ENCODE measurements at places on chromosomes 11 and 22.

- no peak for DNase-seq
Measured at GRCh38 chr11:62974848-62975522, 9.8 kb downstream of the SLC22A6 start.

DNA sequence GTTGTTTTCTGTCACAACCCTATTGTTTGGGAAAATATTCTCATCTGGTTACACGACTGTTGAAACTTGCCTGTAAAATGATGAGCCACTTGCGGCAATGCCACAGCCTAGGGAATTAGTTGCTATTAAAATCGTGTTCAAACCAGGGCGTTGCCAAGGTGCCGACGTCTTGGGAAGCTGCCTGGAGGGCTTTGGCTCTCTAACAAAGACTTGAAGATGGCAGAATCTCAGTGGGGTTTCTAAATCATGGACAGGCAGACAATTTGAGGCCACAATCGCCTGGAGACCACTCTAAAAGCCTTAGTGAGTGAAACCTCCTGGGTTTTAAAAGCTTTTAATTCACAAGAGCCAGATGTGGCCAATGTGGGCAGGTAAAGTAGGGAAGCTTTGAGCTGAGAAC, 117.2 kb upstream of the BMAL1 start:
- DNase-seq: no peak

GRCh38 chr22:19292458-19293230, 1.1 kb upstream of the CLTCL1 start:
- no peak for DNase-seq

DNA sequence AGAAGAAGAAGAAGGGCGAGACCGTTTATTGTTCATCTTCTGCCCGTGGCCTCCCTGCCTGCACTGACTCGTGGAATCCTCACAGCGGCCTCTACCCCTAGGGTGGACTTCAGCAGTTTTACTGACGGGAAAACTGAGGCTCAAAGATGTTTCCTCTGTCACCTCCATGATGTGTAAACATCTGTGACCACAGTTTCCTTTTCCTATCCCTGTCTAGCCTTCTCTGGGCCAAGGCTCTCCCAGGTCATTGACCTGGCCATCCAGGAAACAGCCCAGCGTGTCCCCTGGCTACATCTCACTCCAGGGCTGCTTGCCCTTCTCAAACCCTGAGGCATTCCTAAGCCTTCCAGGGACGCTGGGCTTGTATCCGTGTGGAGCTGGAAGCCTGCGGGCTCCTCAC, 49.0 kb upstream of the GCAT start:
- no peak for DNase-seq

DNA sequence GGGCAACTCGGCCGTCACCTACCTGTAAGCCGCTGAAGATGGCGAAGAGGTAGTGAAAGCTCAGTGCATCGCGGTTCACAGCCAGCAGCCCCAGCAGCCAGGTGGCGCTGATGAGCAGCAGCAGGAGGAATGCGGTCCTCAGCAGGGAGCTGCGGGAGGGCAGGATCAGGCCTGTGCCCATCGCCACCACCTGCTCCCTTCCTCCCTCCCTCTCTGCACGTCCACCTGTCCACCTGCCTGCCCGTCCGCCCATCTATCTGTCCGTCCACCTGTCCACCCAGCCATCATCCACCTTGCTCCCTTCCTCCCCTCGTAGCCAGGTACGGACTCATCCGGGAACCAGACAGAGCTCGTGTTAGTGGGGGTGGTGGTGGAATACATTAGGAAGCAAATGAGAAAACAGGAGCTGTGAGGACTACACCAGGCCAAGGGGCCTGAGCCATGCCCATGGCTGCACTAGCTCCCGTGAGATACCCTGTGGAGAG, 32.2 kb downstream of the TRMU start:
- peak; percentile 18 for DNase-seq

DNA sequence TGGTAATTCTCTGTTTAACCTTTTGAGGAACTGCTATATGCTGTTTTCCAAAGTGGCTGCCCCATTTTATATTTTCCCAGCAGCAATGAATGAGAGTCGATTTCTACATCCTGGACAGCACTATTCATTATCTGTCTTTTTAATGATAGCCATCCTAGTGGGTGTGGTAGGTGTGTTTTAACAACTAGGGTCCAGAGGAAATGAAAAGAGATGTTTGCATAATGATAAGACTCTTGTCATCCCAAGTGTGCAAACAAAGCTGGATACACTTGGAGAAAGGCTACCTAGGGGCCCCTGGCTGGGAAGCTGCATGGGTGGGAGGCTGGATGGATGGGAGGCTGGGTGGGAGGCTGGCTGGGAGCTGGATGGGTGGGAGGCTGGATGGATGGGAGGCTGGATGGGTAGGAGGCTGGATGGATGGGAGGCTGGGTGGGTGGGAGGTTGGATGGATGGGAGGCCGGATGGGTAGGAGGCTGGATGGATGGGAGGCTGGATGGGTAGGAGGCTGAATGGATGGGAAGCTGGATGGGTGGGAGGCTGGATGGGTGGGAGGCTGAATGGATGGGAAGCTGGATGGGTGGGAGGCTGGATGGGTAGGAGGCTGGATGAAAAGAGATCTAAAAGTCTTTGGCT, 158.0 kb downstream of the DSCAML1 start:
- no peak for DNase-seq

GRCh38 chr11:66428933-66429332, 8.1 kb downstream of the NPAS4 start:
- DNase-seq: no peak

DNA sequence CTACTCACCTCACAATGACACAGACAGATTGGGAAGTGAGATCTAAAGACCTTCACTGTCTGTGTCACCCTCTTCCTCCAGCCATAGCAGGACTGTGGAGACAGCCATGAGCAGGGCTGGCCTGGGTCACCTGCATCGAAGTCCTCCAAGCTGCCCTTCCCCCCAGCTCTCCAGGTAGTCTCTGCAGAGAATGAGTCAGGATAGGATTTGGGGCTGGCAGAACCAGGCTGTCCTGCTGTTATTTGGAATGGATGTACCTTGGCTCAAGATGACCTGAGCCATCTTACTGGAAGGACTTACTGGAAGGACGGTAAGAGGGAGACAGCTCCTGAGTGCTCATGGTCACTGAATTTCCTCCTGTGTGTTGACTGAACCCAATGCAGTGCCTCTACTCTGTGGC, 29.2 kb downstream of the GGTLC2 start:
- no peak for DNase-seq

DNA sequence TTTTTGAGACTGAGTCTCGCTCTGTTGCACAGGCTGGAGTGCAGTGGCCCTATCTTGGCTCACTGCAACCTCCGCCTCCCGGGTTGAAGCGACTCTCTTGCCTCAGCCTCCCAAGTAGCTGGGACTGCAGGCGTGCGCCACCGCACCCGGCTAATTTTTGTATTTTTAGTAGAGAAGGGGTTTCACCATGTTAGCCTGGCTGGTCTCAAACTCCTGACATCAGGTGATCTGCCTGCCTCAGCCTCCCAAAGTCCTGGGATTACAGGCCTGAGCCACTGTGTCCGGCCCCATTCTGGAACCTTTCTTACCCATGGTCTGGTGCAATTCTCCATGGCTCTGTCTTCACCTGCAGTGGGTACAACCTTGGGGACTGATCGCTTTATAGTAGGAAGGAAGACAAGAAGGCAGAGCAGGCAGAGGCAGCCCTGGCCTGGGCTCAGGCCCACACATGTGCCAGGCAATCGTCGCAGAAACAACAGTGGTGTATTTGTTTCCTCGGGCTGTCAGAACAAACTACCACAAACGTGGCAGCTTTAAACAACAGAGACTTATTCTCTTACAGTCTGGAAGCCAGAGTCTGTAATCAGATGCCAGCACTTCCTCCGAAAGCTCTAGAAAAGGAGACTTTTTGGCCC, 4.0 kb upstream of the PTGDR2 start:
- DNase-seq: no peak

DNA sequence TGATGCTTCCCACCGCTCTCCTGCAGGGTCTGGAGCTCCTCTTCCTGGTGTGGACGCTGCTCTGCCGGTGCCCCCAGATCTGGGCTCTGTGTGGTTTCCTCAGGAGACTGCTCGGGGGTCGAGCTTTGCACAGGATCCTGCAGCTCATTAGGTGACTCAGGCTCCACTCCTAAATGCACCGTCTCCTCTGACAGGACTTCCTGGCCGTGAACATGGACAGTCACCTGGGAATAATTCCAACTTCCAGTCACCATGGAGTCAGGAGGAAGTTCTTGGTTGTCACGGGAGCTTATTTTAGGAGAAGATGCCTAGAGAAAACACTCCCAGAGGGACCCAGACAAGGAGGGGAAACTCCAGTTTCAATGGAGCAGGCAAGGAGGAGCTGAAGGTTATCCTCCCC, 11.9 kb downstream of the ZNF202 start:
- no peak for DNase-seq

DNA sequence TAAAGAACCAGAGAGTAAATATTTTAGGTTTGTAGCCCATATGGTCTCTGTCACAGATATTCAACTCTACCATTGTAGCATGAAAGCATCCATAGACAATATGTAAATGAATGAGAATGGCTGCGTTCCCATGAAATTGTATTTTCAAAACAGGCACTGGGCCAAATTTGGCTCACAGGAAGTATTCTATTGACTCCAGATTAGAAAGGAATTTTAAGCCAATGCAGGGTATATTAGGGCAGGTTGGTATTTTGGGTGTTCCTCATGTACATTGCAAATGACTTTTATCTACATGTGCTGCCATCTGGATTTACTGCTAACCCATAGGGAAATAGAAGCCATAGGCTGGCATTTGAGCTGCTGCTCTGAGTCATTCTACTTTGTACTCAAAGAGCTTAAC, 35.1 kb upstream of the PDGFD start:
- no peak for DNase-seq

- DNase-seq: no peak
Measured at GRCh38 chr11:23502826-23503225, 642.6 kb upstream of the CCDC179 start.

DNA sequence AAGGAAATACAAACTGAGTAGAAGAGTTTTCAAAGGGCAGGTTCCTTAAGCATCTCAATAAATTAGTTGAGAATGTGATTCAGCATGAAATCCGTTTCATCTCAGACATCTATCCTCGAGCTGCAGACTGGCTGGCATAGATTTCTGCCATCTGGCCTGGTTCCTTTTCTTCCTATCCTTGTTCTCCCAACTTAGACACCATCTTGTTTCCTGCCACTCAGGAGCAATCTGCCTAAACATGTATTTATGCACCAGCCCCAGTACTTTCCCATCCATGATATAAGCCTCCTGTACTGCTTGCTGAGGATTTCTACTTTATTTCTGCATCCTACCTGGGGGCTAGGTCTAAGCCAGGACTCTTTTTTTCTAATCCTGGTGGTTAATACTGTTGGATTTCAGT, 359.1 kb upstream of the C11orf87 start:
- no peak for DNase-seq

GRCh38 chr22:48664586-48664985, 1163.1 kb downstream of the BRD1 start:
- no peak for DNase-seq

DNA sequence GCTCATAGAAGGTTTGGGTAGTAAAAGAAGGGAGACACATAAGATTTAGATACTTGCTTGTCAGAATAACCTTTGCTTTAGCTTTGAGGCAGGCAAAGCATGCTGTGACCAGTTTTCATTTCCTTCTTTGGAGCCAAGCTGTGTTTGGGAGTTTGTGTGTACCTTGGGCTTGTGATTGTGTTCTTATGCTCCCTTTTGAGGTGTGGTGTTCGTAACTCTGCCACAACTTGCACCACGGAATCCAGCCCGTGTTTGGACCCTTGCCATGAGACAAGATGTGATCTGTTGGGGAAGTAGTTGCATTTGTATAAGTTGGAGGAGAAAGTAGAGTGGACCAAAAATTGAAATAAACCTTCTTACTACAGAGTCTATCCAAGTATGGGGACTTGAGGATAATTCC, 34.0 kb downstream of the BMAL1 start:
- DNase-seq: no peak

DNA sequence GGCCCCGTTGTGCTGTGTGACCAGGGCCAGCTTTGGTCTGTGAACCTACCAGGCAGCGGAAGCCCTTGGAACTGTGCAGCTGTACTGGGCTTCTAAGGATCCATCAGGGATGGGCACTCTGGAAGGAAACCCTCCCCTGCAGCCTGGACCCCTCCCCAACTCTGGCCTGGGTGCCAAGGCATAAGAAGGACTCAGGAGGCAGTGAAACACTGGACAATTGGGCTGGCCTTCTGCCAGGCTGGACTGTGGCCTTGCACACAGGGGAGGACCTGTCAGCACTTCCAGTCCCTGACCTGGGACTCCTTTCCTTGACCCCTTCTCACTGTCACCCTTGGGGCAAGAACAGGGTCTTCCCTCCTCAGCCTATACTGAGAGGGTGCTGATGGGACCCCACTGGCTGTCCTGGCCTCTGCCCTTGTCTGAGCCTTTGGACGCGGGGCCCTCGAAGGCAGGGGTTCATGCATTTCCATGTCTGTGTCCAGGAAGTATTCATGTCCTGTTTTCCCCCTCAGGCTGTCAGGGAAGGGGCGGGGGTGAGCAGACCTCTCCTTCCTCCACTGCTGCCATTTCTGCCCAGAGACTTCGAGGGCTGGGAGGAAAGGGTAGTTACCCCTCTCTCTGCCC, 39.6 kb downstream of the PDE2A start:
- no peak for DNase-seq

DNA sequence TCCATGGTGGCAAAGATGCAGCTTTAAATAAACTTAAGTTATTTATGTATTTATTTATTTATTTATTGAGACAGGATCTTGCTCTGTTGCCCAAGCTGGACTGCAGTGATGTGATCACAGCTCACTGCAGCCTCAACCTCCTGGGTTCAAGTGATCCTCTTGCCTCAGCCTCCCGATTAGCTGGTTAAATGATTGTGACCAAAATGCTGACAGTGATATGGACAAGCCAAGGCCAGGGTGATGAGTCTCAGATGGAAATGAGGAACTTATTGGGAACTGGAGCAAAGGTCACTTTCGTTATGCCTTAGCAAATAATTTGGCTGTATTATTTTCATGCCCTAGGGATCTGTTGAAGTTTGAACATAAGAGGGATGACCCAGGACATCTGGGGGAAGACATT, 9.3 kb upstream of the LRP5 start:
- DNase-seq: no peak

DNA sequence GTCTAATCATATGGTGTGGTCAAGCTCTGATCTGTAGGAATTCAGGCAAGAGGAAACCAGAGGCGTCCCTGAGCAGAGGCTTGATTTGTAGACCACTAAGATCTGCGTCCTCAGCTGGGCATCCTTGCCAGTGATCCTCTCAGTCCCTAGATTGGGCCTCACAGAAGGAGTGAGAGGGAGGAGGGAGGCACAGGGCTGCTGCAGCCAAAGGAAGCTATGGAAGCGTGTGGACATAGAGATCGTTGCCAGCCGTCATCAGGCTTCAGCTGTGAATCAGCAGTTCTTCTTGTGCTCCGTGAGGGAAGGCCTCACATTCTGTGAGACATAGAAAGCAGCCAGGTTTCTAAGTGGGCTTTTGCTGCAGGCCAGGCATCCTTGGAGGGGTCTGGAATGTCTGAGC, 254.6 kb upstream of the KIRREL3 start:
- no peak for DNase-seq

- no peak for DNase-seq
Measured at GRCh38 chr11:125305345-125305744, 140.8 kb downstream of the PKNOX2 start.

Data from RCC 7860 (cell line).